ENCODE measurements at places on chromosomes 13 and 19.

- no peak for DNase-seq
These were observed 34.1 kb downstream of the SUGP2 start for GRCh38 chr19:18999016-18999758.

DNA sequence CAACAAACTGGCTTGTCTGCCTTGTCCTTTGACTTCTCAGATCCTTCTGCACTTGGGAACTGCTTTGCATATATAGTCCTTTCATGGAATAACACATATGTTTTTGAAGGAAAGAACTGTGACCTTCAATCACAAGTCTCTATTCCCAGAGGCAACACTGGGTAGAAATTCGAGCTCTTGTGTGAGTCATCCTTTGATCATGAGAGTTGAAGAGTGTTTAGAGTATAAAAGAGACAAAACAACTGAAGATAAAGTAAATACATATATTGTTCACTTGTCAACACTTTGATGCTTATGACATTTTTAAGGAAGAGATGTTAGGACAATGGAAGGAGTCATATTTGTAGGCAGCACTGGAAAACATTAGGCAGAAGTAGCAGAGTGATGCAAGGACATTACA lies 5.2 kb upstream of the OR7A5 start:
- no peak for DNase-seq

DNA sequence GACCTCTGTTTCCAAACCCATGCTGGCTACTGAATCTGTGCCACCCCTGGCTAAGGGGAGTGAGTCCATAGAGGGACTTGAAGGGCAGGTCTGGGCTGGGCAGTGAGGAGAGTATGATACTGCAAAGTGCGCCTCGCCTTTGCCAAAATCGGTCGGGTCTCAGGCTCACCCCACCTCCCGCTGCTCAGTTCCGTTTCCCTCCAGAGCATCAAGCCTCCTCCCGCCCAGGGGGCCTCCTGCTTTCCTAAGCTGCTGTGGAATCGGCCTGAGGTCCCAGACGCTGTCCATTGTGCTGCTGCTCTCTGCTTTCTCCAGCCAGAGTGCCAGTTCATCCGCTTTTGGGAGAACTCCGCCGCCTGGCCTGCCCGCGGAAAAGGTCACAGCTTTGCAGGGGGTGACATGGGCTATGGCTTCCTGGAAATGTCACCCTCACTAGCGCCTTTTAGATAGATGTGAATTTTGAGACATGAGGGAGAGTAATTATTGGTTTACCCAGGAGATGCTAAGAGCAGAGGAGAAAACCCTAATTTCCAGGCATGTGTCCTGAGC lies 1418.4 kb downstream of the UQCRFS1 start:
- DNase-seq: peak; percentile 74

DNA sequence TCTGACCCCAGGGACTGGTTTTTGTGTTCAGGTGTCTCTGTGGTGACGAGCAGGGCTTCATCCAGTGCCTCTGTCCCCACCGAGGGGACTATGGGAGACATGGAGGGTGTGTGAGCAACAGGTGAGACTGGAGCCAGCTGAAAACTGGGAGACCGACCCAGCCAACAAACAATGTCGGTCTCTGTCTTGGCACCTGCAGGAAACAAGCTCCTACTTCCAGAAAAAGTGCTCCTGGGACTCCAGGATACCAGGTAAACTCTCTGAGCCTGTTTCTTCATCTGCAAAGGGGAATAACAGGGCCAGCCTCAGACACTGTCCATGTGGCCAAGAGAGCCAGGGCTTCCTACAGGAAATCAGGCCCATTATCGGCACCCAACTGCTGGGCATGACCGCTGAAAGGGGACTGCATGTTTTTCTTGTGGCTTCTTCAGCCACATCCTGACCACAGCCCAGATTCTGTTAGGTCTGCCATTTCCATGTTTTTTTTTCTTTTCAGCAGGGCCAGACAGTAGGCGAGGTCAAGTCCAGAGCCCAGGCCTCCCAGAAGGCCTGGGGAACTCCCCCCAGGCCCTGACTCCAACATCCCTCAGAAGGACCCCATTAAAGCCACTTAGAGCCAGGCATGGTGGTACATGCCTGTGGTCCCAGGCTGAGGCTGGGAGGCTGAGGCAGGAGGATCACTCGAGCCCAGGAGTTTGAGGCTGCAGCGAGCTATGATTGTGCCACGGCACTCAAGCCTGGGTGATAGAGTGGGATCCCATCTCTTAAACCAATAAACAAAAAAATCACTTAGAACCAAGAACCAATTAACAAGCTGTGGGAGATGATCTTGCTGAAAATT lies 836 bp upstream of the BST2 start:
- DNase-seq: no peak

GRCh38 chr13:106450991-106451390 lies 84.5 kb downstream of the EFNB2 start:
- DNase-seq: no peak

- DNase-seq: peak; percentile 79
These were observed 1.0 kb upstream of the ICAM5 start for GRCh38 chr19:10288662-10289166.

GRCh38 chr13:63463782-63464610 lies 2048.3 kb upstream of the PCDH20 start:
- no peak for DNase-seq

DNA sequence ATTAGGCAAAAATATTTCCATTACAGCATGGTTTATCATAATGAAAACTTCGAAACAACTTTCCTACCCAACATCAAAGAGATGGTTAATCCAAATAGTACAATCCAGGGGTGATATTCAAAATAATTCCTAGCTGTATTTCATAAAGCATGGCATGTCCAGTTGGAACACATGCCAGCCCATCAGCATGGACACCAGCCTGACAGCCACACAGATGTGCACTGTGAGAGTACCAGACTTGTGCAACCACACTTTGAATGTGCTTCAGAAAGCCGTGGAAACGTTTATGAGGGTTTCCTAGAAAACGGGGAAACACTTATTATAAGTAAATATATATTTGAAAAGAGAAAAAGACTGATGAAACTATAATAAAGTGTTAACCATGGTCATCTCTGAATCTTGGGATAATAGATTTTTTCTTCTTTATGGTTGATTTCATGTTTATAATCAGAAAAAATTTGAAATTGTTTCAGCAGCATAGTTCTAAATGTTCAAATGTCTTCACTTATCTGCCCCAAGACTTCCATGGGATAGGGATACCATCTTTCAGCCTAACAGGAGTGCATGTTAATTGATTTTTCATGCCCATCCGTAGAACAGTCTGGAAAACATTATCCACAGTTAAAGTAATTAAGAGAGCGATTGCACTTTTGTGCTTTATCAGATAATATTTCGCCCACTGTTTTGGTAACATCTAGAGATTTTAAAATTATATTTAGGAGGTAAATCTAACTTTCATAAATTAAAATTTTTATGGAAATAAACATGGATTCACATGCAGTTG lies 242.6 kb upstream of the IRS2 start:
- DNase-seq: no peak

DNA sequence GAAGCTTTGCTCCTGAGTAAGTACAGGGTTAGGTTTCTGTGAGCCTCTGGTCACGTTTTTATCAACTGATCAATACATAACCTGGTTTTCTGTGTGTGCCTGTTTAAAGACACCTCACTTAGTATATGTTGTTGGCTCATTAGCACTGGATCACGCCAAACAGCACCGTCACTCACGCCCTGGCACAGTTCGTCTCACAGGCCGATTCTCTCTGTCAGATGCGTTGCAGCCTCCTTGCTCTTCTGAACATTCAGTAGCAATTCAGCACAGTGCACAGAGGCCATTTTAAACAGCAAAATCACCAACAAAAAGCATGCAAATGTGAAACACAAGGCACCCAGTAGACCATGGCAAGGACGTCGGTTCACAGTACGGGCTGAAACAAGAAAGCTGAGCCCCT lies 288.5 kb downstream of the IRS2 start:
- no peak for DNase-seq

DNA sequence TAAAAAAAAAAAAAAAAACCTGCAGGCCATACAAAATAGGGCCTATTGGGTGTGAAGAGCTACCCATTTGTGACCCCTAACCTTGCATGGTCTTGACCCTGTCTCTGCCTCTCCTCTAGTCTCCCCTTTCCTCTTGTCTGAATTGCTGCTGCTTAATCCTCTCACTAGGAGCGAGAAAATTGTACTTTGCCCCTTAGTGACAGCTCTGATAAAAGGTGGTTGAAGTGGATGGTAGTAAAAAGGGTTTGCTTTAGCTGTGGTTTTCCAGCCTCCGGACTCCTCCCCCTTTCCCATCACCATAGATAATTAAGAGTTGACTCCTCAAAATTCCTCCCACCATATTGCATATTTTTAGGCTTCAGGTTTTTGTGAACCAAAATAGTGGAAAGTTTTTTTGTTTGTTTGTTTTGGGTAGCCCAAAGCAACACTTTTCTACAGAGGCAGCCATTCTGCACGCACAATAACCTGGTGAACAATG lies 23.5 kb downstream of the ACTN4 start:
- no peak for DNase-seq

DNA sequence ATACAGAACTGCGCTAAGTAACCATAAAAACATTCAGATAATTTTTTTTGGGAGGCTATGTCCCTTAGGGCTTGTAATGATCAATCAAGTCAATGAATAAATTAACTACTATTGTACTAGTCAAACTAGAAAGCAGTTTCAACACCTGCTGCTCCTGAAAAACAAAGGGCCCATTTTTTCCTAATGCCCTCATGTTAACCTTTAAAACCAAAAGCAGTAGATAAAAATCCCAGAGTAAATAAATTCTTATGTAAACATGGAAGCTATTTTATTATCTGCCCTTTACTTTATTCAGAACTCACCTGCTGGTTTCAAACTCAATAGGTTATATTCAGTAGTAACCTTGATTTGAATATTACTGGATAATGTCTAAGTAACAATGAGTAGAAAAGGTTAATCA lies 159.5 kb upstream of the STARD13 start:
- DNase-seq: no peak

- no peak for DNase-seq
These were observed 1.3 kb downstream of the ETV2 start for GRCh38 chr19:35642798-35643254.

- peak; percentile 73 for DNase-seq
These were observed 99.0 kb upstream of the TSHZ3 start for GRCh38 chr19:31448221-31448657.

GRCh38 chr19:2783781-2784145 lies 690 bp upstream of the SGTA start:
- no peak for DNase-seq

GRCh38 chr13:36369268-36370107 lies 23.3 kb upstream of the SPART start:
- DNase-seq: no peak

DNA sequence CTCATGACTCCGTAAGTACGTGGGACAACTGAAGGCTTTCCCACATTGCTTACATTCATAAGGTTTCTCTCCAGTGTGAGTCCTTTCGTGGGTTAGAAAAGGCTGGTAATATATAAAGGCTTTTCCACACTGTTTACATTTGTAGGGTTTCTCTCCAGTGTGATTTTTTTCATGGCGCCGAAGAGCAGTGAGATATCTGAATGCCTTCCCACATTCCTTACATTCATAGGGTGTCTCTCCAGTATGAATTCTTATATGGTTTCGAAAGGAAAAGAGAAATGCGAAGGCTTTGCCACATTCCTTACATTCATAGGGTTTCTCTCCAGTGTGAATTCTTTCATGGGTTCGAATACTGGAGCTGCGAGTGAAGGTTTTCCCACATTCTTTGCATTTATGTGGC lies 29.5 kb downstream of the ZNF490 start:
- no peak for DNase-seq

- no peak for DNase-seq
These were observed 80.8 kb downstream of the FREM2 start for GRCh38 chr13:38767506-38768265.

DNA sequence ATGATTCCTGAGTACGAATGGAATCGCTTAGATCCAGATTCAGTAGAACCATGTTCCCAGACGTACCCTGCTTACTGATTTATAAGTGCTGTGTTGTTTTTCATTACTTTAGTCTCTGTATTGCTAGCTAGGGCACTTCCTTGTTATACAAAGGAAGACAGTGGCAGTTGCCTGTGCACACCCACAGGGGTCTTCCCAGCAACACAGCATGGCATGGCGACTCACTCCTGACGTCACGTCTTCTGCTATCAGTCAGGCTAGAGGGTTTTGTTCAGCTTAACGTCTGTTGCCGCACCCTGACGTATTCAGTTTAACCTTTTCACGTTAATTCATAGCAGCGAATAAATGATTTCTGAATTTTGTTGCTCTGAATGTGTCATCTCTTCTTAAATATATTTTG lies 295.1 kb downstream of the MYO16 start:
- no peak for DNase-seq

DNA sequence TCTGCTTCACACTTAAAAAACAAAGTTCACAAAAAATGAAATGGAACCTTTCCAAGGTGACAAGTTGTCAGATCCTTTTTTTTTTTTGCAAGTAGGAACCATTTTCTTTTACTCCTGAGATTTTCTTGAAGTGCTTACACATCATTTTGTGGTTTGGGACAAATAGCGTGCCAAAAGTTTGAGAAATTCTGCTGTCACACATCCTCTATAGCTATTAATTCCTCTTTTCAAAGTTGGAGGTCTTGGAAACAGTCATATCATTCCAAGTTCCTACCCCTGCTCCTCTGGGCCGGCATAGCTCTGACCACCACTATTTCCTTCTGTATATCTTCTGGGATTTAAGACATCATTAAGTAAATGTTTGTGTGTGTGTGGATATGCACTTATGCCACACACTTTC lies 421.6 kb upstream of the SLC10A2 start:
- DNase-seq: no peak

DNA sequence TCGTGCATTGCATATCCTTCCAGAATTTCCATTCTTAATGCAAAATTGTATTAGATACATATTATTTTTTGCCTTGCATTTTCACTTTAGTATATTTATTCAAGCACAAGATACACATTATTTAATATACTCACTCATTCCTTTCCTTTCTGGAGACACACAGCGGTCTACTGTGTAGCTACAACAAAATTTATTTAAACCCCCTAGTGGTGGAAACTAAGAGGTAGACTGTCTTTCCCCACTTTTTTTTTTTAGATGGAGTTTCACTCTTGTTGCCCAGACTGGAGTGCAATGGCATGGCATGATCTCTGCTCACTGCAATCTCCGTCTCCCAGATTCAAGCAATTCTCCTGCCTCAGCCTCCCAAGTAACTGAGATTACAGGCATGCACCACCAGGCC lies 2040.3 kb upstream of the PCDH20 start:
- DNase-seq: no peak

DNA sequence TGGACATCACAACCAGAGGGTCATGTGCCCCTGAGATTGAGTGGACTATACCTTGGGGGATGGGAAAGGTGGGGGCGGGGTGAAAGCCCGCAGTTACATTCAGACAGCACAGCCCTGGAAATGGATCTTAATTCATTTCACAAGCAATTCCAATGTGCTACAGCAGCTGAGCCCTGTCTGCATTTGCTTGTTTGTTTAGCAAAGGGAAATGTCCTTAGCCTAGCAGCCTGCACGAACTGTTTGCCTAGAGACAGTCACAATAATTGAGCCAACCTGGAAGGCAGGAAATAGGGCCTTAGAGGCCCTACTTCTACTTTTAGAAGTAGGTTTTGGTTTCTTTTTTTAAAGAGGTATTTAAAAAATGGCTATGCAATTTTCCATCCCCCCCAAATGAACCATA lies 177.3 kb upstream of the KL start:
- DNase-seq: no peak
